ENCODE measurements at places on chromosomes 3 and 15. TPM values are rescaled to one million over a fixed set of nuclear protein-coding genes. Genes with fewer than 3 reads are reported as not detected.

The ACAN gene
- not detected for total RNA-seq

The SPINK8 gene
- not detected for total RNA-seq

The LRTM1 gene
- total RNA-seq, result not detected

The A4GNT gene
- total RNA-seq, result not detected

The CADM2 gene
- total RNA-seq, result 4.0 TPM

- H3K4me1 ChIP-seq, result no peaks in the 10 kb centered on the region
- no peaks in the 10 kb centered on the region for H3K27me3 ChIP-seq
- no peak overlapping the region for H3K27ac ChIP-seq
- H3K36me3 ChIP-seq, result no peaks in the 10 kb centered on the region
- DNase-seq, result no peak
These were observed 222.7 kb upstream of the NAALADL2 start for GRCh38 chr3:174636451-174636850.

DNA sequence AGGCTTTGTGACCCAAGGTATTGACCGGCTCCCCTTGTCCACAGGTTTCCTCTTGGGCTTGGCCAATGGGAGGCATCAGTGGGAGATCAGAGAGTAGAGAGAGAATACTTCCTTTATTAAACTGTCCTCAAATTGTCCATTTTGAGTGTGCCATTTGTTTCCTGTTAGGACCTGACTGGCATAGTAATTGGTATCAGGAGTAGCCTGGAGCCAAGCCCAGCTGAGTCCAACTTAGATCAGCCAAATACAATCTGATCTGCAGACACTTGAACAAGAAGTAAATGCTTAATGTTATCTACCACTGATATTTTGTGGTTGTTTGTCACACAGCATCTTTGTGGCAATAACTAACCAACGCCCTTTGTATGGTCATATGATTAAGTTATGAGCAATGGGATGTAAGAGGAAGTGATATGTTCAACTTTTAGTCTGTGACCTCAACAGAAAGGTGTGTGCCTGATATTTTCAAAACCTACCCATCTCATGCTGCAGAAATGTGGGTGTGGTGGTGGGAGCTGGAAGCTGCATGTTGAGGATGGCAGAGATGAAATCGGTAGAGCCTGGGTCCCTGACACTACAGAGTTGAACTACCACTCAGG lies 13.3 kb downstream of the MYD88 start:
- H3K4me3 ChIP-seq, result no peak overlapping the region
- H3K27me3 ChIP-seq, result no peaks in the 10 kb centered on the region
- DNase-seq, result no peak
- no peak overlapping the region for H3K27ac ChIP-seq
- H3K4me1 ChIP-seq, result no peaks in the 10 kb centered on the region

All from thyroid gland (tissue), 4 donors.